ENCODE measurements at places on chromosomes 2 and 18. TPM values are rescaled to one million over a fixed set of nuclear protein-coding genes. Genes with fewer than 3 reads are reported as not detected.
A peak's percentile ranks its signal among the peaks of the same experiment; 100 is the strongest.

ATP6V1C2 gene
- 0.14 TPM for total RNA-seq

GORASP2 gene
- 116 TPM for total RNA-seq

CRYGC gene
- not detected for total RNA-seq

TCF23 gene
- total RNA-seq = not detected

EDAR gene
- total RNA-seq = not detected

SOWAHC gene
- 16.5 TPM for total RNA-seq

CNDP1 gene
- total RNA-seq = 0.31 TPM

SGPP2 gene
- total RNA-seq = 0.20 TPM

TUBA4B gene
- not detected for total RNA-seq

TSPYL6 gene
- total RNA-seq = not detected

DNA sequence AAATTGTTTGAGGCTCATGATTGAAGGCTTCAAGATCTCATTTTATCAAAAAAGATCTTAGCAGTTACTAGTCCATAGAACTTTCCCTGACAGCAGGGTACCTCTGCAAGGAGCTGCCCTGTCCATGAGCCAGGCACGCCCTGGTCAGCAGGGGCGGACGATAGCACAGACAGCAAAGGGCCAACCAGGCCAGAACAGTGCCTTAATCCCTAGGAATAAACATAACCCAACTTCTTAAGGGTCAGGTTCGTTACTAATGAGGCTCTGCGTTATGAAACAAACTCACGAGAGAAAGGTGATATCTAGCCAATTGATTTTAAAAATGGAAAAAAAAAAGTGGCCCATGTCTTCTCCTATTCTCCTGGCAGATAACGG is 59.2 kb downstream of the BCL2 start:
- DNase-seq = no peak
- no peaks in the 10 kb centered on the region for H3K36me3 ChIP-seq
- no peaks in the 10 kb centered on the region for H3K27me3 ChIP-seq
- H3K4me3 ChIP-seq = no peak overlapping the region

GRCh38 chr2:84832772-84833461 is 48.0 kb downstream of the TRABD2A start:
- peaks cover 3% of the 10 kb centered on the region for H3K4me1 ChIP-seq
- H3K36me3 ChIP-seq = no peaks in the 10 kb centered on the region
- DNase-seq = no peak
- no peaks in the 10 kb centered on the region for H3K27me3 ChIP-seq
- no peak overlapping the region for H3K27ac ChIP-seq

GRCh38 chr2:138090330-138090729 is 126.1 kb downstream of the HNMT start:
- no peaks in the 10 kb centered on the region for H3K27me3 ChIP-seq
- no peak overlapping the region for H3K4me3 ChIP-seq
- DNase-seq = peak; percentile 28
- no peaks in the 10 kb centered on the region for H3K36me3 ChIP-seq

GRCh38 chr2:237939251-237939650 is 27.6 kb upstream of the UBE2F start:
- no peak overlapping the region for H3K4me3 ChIP-seq
- no peaks in the 10 kb centered on the region for H3K36me3 ChIP-seq
- no peaks in the 10 kb centered on the region for H3K4me1 ChIP-seq
- no peak for DNase-seq
- no peak overlapping the region for H3K27ac ChIP-seq
- no peaks in the 10 kb centered on the region for H3K27me3 ChIP-seq

GRCh38 chr2:196742685-196743084 is 56.8 kb downstream of the GTF3C3 start:
- H3K36me3 ChIP-seq = no peaks in the 10 kb centered on the region
- H3K27me3 ChIP-seq = no peaks in the 10 kb centered on the region
- no peak overlapping the region for H3K4me3 ChIP-seq
- no peak for DNase-seq
- no peak overlapping the region for H3K27ac ChIP-seq

GRCh38 chr18:66555585-66555984 is 48.3 kb downstream of the CDH19 start:
- DNase-seq = no peak
- H3K27ac ChIP-seq = no peak overlapping the region
- no peak overlapping the region for H3K4me3 ChIP-seq
- H3K4me1 ChIP-seq = peaks cover 5% of the 10 kb centered on the region
- no peaks in the 10 kb centered on the region for H3K36me3 ChIP-seq

DNA sequence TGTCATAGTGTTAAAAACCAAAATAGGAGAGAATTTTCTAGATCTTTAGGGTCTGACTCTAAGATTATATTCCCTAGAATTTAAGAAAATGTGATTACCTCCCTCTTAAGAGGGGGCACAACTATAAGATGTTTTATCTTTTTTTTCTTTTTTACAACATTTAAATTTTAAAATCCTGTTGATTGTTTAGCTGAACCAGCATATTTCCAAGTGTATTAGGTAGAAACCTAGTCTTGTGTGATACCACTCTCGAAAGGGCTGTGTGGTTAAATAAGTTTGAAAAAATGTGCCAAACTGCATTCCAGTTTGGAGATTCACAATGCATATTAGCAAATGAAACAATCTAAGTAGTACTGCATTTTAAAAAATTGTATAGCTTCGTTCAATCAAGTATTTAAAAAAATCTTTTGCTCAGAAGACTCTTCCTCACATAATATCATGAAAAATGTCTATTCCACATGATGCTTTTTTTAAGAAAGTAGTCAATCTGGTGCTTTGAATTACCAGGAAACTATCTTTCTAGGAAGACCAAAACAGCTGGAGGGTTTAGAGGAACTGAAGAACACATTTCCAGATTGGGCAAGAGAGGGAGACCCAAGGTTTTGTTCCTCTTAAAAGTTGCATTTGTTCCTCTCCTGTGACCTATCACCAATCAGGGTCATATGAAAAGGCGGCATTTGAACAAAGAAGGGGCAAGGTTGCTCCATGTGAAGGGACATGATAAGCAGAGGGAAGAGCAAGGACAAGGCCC is 98.8 kb downstream of the DPP4 start:
- H3K27me3 ChIP-seq = no peaks in the 10 kb centered on the region
- no peaks in the 10 kb centered on the region for H3K36me3 ChIP-seq
- H3K4me1 ChIP-seq = no peaks in the 10 kb centered on the region
- H3K4me3 ChIP-seq = no peak overlapping the region

DNA sequence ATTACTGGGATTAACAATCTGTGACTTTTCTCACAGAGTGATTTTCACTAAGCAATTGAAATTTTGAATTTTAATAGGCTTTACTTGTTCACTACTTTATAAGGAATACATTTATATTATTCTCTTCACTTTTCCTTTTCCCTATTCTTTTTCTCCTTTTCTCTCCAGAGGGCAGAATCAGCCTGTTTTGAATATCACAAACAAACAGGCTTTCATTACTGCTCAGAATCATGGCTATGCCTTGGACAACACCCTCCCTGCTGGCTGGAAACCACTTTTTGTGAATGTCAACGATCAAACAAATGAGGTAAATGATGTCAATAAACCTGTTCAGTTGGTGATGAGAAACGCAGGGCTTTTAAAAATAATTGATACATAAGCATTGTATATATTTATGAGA is 35.3 kb downstream of the CPS1 start:
- H3K4me1 ChIP-seq = no peaks in the 10 kb centered on the region
- no peaks in the 10 kb centered on the region for H3K27me3 ChIP-seq
- H3K27ac ChIP-seq = no peak overlapping the region
- no peak for DNase-seq
- no peak overlapping the region for H3K4me3 ChIP-seq
- H3K36me3 ChIP-seq = no peaks in the 10 kb centered on the region

GRCh38 chr2:28250006-28250405 is 142.7 kb upstream of the FOSL2 start:
- no peak overlapping the region for H3K27ac ChIP-seq
- peak; percentile 83 for DNase-seq
- H3K36me3 ChIP-seq = no peaks in the 10 kb centered on the region
- peaks cover 11% of the 10 kb centered on the region for H3K4me1 ChIP-seq

- no peaks in the 10 kb centered on the region for H3K4me1 ChIP-seq
- no peaks in the 10 kb centered on the region for H3K36me3 ChIP-seq
- H3K4me3 ChIP-seq = no peak overlapping the region
- DNase-seq = no peak
- no peaks in the 10 kb centered on the region for H3K27me3 ChIP-seq
These were observed 345.5 kb upstream of the CDH19 start for GRCh38 chr18:66949419-66949818.

- peaks cover 15% of the 10 kb centered on the region for H3K27me3 ChIP-seq
- no peak overlapping the region for H3K27ac ChIP-seq
- DNase-seq = peak; percentile 47
- no peak overlapping the region for H3K4me3 ChIP-seq
- H3K36me3 ChIP-seq = no peaks in the 10 kb centered on the region
- peaks cover 12% of the 10 kb centered on the region for H3K4me1 ChIP-seq
These were observed 52.4 kb downstream of the INHBB start for GRCh38 chr2:120398051-120398995.

- DNase-seq = peak; percentile 37
- H3K4me1 ChIP-seq = peaks cover 26% of the 10 kb centered on the region
- H3K27ac ChIP-seq = no peak overlapping the region
- no peaks in the 10 kb centered on the region for H3K27me3 ChIP-seq
- H3K36me3 ChIP-seq = no peaks in the 10 kb centered on the region
These were observed 71.0 kb upstream of the SP3 start for GRCh38 chr2:174035981-174036742.

DNA sequence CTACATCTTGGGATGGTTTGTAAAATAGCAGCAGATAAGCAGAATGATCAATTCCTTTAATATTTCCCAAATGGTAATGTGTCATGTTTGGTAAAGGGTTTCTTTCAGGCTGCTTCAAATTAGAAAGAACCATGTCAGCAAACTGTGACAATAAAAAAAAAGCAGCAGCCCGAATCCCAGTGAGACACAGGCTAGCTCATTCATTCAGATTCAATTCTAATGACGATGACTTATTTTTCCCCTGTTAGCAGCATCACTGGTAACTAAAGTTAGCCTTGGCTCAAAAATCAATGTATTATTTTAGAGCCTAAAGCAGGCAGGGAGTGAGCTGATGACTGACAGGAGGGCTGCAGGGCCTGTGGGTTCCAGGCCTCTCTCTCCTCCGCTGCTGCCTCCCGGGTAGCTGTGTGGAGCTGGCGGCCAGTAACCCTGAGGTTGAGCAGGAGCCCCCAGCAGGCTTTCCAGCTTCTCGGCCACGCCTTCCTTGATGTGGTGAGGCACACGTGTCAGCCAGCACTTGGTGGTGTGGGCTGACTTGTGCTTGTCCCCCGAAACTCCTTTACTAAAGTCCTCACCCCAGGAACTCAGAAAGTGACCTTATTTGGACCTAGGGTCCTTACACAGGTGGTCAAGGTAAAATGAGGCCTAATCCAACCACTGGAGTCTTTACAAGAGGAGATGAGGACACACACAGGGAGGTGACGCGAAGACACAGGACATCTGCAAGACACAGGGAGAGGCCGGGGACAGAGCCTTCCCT is 120.5 kb upstream of the HS6ST1 start:
- no peaks in the 10 kb centered on the region for H3K36me3 ChIP-seq
- DNase-seq = no peak
- H3K4me3 ChIP-seq = no peak overlapping the region

GRCh38 chr2:225865468-225865867 is 466.0 kb downstream of the NYAP2 start:
- H3K27me3 ChIP-seq = no peaks in the 10 kb centered on the region
- H3K36me3 ChIP-seq = no peaks in the 10 kb centered on the region
- DNase-seq = no peak

DNA sequence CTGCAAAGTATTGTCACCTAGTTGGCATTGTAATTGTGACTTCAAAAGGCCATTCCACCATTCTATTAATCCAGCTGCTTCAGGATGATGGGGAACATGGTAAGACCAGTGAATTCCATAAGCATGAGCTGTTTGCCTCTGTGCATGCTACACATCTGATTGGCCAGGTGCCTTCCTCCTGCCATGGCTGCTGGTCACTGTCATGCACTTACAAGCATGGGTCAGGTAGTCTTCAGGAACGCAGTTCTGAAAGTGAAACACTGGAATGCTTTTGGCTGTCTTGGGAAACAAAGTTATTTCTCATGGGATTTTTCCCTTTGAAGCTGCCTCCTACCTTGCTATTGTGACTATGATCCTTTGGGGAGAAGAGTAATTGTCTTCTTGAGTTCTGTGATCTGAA is 267.6 kb downstream of the GBX2 start:
- no peaks in the 10 kb centered on the region for H3K4me1 ChIP-seq
- no peaks in the 10 kb centered on the region for H3K36me3 ChIP-seq
- no peak overlapping the region for H3K4me3 ChIP-seq
- no peak overlapping the region for H3K27ac ChIP-seq
- no peak for DNase-seq
- no peaks in the 10 kb centered on the region for H3K27me3 ChIP-seq

GRCh38 chr2:36653967-36654694 is 42.4 kb upstream of the VIT start:
- no peaks in the 10 kb centered on the region for H3K27me3 ChIP-seq
- no peaks in the 10 kb centered on the region for H3K36me3 ChIP-seq
- no peak overlapping the region for H3K4me3 ChIP-seq
- peaks cover 11% of the 10 kb centered on the region for H3K4me1 ChIP-seq
- no peak overlapping the region for H3K27ac ChIP-seq

DNA sequence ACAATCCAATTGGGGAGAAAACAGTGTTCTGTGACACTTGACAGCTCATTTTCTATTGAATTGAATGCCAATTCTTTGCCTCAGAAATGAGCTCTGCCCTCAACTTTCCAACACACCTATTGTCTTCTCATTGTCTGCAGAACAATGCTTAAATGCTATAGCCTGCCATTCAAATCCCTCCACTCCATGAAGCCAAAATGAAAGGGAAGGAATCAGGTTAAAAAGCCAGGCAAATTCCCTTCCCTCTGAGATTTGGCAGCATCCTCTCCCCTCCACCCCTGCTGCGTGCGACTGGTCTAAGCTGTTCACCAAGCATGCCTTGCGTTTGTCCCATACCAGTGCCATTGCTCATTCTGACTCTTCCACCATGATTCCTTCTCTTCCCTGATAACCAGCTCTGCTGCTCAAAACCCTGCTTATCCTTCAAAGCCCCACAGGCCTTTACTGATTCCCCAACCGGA is 32.4 kb upstream of the TMEM131 start:
- no peaks in the 10 kb centered on the region for H3K27me3 ChIP-seq
- peak; percentile 83 for DNase-seq
- peak overlapping the region; percentile 63 for H3K27ac ChIP-seq
- peaks cover 19% of the 10 kb centered on the region for H3K4me1 ChIP-seq

DNA sequence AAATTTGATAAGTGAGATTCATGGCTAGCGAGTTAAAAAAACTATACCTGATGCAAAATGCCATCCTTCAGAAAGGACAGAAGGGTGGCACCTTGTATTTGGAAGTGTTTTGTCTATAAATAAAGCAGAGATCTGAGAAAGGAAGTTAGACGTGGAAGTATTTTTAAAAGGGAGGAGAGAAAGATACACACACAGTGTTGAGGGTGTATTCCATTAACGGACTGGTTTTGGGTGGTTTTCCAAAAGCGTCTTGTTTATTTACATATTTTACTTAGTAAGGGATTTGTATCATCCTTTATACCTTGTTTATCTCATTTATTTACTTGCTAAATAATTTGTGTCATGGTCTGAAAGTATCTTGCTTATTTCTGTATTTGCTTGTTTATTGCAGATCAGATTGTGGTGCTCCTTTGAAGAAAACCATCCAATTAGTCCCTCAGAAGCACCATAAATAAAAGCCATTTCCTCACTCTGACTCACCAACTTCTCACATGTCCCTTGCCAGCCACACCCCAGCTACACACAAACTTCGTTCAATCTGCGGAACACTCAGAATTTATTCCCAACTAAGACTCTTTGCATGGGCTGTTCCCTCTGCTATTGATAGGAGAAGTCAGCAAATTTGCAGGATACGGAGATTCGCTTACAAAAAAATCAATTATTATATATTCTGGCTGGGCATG is 90.8 kb downstream of the FAM124B start:
- H3K27me3 ChIP-seq = no peaks in the 10 kb centered on the region
- H3K36me3 ChIP-seq = no peaks in the 10 kb centered on the region
- H3K4me3 ChIP-seq = no peak overlapping the region
- no peaks in the 10 kb centered on the region for H3K4me1 ChIP-seq
- DNase-seq = peak; percentile 1
- H3K27ac ChIP-seq = no peak overlapping the region
